Activated gamma-delta T cell treated with Interleukin-2 at 50 U/mL for 16 hours (primary cell): ENCODE measurements at places on chromosomes 1 and 21.

- no peak for DNase-seq
These were observed 12.8 kb upstream of the LRRC3 start for GRCh38 chr21:44442266-44443125.

GRCh38 chr21:27168084-27168483 is 201.2 kb upstream of the ADAMTS5 start:
- DNase-seq = no peak

GRCh38 chr1:109895720-109896504 is 14.7 kb upstream of the CSF1 start:
- no peak for DNase-seq

- DNase-seq = no peak
These were observed at the start of gene CAMK1G for GRCh38 chr1:209583408-209583807. TSS of gene CAMK1G (plus strand) at chr1:209583714. CDS start at chr1:209594984, 11,270 bp downstream.

DNA sequence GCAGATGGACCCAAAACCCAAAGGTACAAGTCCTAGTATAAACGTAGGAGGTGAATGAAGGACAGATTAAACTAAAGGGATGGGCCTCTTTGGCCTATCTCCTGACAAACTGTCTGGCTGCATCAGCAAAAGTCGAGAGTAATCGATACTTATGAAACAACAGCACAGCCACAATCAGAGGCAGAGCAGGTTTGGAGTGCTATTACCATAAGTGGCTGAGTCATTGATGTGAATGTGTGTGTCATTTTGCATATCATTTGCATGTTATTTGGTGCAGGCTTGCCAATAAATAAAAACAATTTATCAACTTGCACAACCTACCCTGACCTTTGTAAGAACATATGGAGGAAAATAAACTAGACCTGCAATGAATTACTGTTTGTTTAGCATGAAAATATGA is 283.1 kb downstream of the NUF2 start:
- no peak for DNase-seq

DNA sequence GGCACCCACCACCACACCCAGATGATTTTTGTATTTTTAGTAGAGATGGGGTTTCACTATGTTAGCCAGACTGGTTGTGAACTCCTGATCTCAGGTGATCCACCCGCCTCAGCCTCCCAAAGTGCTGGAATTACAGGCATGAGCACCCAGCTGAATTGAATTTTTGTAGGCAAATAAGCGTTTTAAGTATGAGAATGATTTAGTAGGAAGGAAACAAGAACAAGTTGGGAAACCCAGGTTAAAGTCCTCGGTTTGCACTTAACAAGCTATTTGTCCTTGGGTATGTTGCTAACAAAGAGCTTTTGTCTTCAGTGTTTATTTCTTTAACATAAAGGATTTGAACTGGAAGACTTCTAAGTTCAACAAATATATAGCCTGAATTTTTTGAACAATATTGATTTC is 23.9 kb downstream of the BTF3L4 start:
- no peak for DNase-seq

DNA sequence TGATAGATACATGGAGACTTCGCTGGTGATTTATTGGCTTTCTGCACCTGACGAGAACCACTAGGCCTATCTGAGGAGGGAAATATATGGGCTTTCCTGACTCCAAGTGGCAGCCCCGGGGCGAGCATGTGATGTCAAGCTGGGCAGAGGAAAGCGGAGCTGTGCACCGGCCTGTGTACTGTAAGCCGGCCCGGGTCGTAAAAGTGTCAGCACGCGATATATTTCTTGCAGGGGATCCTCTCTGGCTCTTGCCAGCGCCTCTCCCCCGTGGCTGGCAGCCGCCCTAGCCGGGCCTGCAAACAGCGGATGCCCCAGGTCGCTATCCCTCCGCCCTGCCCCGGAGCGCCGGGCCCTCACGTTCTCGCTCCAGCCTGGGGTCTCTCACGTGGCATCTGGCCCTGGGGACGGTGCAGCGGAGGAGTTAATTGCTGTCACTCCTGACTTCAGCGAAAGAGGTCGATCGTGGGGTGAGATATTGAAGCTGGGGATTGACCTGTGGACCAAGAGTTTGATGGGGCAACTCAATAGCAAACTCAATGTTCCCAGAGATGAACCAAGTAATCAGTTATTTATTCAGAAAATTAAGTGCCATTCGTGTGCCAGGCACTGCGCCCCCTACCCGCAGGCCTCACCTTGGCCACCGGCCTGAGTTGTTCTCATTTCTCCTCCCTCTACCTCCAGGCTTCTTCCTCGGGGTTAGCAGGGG is 41.0 kb upstream of the HAO2 start:
- no peak for DNase-seq

DNA sequence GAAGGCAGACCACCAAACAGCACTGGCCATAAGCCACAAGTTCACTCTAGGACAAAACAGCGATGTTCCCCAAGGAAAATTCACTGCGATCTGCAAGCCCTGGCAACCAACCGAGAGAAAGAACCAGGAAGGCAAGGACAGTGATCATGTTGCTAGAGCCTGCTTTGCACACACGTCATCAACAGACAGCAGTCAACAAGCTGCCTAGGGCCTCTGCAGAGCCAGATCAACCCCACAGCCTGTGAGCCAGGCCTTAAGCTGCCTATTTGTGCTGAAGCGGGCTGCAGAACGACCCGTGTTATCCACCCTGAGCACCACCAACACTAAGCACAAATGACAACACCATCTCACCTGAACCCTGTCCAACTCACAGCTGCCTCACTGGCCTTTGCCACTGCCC is 6.2 kb upstream of the YRDC start:
- DNase-seq = no peak

DNA sequence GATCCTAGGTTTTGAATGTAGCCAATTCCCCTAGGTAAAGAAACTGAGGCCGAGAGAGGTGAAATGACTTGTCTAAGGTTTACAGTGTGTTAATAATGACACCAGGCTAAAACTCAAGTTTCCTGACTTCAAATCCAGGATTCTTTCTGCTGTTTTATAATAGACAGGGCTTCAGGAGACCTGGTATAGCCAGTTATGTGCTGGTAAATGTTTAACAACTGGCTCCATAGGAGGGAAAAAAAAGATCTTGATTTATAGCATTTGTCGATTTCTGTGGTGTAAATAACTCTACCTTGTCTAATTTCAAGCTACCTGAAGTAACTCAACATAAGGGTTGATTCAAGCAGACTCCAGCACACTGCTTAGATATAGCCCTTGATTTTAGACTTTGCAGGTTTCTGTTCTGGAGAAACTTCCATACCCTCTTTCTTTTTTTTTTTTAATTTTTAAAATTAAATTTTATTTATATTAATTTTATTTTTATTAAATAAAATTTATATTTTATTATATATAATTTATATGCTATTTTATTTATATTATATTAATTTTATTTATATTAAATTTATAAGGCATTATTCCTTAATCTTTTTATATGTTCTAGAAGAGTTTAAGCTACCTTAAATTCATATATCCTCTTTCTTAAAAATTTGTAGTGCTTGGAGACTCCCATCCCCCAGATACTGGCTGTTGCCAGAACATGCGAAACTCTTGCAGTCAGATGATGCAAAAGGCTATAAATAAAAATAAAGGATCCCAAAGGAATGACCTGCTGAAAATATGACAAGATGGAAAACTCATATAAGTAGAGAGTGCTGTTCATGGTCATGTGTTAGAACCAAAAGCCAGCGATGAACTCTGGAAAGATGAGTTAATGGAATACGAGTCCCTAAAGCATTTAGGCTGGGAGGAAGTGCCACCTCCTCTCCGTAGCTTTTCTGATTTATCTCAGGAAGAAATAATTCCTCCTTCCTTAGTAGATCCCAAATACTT is 35.4 kb upstream of the SRSF10 start:
- DNase-seq = no peak

DNA sequence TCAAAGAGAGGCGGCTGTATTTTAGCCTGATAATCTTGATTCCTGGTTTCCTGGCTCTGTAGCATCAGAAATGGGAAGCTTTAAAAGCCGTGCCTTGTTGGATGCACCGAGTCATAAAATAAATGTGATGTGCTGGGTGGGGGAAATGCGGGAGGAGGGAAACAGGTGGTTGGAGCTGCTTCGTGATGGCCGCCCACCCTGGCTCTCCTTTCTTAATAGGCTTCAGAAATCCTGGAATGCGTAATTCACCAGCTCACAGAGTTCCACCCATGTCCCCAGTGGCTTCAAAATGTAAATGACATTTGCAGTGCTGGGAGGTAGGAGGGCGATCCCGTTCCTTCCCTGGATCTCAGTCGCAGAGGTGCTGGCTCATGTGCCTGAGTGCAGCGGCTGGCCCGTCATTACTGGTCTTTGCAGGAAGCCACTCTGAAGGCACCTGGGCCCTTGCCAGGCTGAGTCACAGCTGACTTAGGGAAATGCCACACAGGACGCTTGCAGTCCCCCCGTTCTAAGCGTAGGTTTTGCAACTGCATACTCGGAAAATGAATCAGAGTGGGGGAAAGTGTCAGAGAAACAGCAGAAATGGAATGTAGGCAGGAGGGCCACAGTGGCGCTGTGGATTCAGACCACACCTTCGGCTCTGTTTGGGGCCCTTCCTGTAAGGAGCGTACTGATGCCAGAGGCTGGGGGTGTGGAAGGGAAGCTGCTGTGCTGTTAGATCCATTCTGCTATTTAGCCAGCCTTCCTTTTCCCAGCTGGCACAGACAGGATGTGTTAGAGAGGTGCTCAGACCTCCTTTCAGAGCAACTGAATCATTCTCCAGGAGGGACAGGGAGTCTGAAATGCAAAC is 37.6 kb downstream of the GALNT2 start:
- peak; percentile 63 for DNase-seq

- DNase-seq = no peak
These were observed 7.7 kb downstream of the POMGNT1 start for GRCh38 chr1:46190539-46190938.
